Kasumi-1 (cell line): ENCODE measurements at places on chromosomes 3 and 15.

- DNase-seq, result no peak
Measured at GRCh38 chr15:55552926-55553325, 35.2 kb downstream of the PYGO1 start.

- no peak for DNase-seq
Measured at GRCh38 chr15:53837263-53837662, 77.8 kb upstream of the WDR72 start.

DNA sequence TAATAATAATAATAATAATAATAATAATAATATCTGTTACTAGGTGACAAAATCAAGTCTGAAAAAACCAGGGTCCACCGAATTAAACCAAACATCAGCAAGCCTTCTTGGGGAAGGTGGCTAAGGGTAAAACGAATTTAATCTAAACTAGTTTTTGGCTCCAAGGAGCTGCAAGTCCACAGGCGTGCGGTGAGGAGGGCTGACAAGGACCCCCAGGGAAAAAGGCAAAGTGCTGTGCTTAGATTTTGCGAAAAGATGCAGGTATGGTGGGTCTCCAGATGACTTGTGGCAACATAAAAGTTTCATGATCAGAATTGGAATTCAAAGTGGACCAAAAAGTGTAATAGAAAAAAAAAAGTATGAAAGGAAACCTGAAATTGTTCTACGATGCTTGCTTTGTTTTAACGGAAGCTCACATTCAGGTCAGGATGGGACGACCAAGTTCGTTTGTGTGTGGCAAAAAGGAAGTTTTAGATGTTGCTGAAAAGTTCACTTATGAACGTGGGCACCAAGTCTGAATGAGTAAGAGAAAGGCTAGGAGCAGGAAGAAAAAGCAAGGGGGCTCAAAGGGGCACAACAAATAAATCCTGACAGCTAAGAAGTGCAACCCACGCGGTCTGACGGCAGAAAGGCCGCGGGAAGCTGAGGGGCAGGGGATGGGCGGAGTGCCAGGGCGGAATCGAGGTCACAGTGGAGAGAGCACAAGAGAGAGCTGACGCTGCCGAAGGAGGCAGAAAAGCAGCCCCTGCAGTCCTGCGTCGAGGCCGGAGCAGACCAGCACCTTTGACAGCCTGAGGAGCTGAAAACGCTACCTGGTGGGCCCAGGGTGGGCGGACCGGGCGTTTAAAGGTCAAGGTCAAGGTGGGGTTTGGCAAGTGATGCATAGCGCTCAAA, 1.1 kb downstream of the WDR82 start:
- DNase-seq, result peak; percentile 54

DNA sequence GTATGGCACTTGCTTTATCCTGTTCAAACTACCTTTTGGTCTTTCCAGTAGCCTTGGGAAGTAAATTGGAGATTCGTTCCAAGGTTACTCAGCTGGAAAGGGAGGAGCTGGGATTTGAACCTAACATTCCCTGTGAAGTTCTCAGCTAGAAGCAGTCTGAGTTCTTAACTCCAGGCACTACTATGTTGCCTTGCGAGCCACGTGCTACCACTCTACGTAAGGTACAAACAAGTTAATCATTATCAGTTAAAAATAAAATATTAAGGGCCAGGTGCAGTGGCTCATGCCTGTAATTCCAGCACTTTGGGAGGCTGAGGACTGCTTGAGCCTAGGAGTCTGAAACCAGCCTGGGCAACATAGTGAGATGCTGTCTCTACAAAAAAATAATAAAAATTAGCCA, 30.7 kb upstream of the CDCP1 start:
- no peak for DNase-seq

GRCh38 chr15:53791581-53791980, 32.1 kb upstream of the WDR72 start:
- no peak for DNase-seq

DNA sequence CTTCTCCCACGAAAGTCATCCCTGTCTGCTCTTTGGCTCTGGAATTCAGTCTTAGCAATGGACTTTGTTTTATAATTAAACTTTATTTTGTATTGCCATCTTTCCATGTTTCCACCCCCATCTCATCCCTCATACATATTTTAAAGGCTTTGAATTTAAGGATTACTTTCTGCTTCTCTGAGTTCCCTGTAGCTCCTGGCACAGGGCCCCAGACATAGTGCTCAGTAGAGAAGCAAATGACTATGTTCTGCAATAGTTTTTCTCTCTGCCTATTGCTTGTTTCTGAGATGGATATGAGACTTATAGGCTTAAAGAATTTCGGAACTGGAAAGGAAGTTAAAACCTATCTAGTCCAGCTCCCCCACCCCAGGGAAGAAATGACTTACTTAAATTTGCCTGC, 197.0 kb downstream of the LPP start:
- no peak for DNase-seq

DNA sequence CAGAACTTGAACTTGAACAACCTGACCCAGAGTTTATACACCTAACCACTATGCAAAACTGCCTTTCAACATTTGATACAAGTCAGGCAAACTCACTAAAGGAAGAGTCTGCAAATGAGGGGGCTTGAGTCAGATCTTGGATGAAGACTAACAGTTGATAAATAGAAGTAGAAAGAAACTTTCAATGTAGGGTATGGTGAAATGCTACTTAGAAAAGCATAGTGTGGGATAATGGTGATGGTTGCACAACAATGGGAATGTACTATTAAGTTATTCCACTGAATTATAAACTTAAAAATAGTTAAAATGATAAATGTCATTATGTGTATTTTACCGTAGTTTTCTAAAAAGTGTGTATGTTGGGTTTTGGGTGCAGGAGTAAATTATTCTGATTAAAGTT, 19.7 kb upstream of the ZNF280D start:
- no peak for DNase-seq

- DNase-seq, result no peak
Measured at GRCh38 chr3:151283387-151283786, 5.0 kb upstream of the P2RY14 start.

DNA sequence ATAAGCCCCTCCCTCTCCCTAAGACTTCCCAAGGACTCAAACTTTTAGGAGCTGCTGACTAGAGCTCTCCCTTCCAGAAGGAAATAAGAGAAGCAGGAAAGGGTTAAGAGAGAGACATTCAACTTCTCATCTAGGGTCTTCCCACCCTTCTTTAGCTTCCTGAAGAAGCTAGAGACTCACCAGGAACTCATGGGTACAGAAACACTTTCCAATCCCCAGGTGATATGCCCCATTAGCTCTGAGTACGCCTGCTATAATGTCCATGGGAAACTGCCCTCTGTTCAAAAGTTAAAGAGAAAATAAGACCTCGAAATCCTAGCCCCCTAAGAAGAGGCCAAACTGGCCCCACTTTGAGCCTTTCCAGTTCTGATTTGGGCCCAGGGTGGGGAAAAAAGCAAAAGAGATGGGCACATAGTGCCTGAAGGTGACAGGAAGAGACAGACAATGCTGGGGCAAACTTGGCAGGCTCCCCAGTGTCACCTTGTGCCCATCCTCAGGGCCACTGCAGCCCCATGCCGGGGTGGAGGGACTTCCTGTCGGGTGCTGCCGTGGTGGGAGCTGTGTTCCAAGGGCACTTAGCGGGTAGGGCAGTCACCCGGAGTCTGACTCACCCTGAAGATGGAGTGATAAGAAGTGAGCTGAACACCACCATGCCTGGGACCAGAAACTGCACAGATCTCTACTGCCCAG, 29.5 kb downstream of the CCDC12 start:
- no peak for DNase-seq

GRCh38 chr3:62538691-62539356, 165.5 kb upstream of the FEZF2 start:
- no peak for DNase-seq

DNA sequence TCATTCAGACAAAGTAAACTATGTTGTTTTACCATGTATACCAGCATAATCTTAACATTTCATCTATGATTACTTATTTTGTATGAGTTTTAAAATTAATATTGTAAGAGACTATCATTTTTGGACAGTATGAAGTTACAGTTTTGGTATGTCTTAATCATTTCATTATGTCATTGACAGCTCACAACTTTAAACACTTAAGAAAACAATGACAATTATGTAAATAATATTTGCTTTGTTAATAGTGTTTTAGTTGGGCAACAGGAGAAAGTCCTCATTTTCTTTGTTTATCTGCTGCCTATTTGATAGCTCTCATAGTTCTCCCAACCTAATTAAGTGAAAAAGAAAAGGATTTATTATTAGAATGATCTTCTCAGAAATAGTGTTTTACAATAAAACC, 80.2 kb downstream of the MEF2A start:
- no peak for DNase-seq

- DNase-seq, result peak; percentile 7
Measured at GRCh38 chr3:153290268-153291015, 128.4 kb downstream of the RAP2B start.

DNA sequence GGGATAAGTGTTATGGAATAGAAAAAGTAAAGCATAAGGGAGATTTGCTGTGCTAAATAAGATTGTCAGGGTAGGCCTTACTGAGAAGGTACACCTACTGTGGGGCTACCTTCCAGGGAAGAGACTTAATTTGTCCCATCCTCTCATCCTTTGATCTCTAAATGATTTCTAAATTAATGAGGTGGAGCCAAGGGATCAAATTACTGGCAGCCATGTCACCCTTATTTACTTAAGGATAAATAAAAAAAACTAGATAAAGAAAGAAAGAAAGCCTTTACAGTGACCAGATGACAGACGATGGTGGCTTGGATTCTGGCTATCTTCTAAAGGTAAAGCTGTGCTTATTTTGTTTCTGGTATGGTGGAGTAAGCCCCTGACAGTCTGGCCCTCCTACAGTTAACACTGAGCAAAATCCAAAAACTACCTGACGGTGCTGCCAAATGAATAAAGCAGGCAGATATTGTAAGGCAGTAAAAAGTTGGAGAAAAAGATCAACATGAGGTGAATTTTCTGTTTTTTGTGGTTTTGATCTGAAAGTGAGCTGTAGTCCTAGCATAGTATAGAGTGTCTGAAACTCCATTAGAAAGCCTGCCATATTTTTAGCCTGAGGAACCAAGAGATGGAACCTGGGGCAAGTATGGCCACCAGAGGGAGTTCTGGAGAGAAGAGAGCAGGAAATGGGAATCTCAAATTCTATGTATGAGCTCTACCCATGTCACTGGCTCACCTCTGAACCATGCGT, 285.1 kb upstream of the MANF start:
- DNase-seq, result peak; percentile 62

DNA sequence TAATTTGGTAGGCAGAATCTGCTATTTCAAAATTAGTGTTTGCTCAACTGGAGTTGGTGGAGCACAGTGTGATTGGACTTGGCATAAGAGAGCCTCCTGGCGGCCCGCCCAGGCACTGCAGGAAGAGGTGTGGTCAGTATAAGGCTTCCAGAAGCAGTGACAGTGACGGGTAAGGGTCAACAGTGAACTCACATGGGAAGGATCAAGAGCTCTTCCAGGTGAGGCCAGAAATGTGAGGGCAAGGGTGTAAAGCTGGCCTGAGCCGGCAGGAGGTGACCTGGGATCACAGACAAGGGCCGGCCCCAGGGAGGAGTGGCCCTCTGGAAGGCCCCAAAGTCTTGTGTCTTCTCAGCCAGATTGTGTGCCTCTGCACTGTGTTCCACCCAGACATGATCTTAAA, 93.2 kb upstream of the RNF7 start:
- DNase-seq, result peak; percentile 20

- no peak for DNase-seq
Measured at GRCh38 chr15:48437178-48437577, 105.9 kb downstream of the DUT start.

DNA sequence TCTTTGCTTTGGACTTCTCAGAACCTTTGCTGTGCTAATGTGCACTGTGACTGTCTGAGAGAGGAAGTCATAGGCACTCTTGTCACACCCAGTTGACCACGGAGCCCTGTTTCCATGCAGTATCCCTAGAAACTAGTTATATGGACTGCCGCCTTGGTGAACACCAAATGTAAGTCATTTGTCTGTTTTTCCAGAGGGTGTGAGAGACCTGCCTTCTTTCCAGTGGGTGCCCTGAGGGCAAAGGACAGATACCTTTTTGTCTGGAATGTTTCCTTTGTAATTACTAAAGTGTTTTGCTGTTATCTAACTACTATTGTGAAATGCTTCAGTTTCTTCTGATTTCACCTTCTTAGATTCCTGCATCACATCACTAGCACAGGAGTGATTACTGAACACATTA, 91.8 kb downstream of the LARS2 start:
- peak; percentile 10 for DNase-seq

GRCh38 chr3:150370122-150370602, 37.9 kb upstream of the TSC22D2 start:
- no peak for DNase-seq

DNA sequence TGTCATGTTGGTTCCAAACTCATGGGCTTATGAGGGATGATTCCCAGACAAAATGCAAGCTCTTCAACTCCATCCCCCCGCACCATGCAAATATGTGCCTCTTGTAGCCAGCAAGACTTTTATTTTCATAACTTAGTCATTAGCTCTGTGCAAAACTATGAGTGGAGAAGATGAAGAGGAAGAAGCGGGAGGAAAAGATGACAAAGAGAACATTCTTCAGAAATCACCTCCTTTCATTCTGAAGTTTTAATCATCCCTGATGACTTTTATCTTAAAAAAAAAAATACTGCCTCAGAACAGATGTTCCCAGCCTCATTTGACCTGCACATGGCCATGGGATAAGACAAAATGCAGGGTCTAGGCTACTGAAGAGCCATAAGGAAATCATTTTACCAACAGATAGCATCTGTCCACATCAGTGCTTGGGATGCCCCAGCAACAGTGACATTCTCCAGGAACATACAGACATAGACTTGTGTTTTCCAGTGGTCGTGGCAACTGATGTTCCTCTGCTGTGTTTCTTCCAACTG, 145.5 kb downstream of the WNT5A start:
- no peak for DNase-seq

- peak; percentile 7 for DNase-seq
Measured at GRCh38 chr3:159872374-159873109, 116.1 kb upstream of the IL12A start.

- peak; percentile 43 for DNase-seq
Measured at GRCh38 chr3:119883461-119884160, 101.7 kb downstream of the NR1I2 start.

GRCh38 chr3:153144779-153145178, 17.2 kb upstream of the RAP2B start:
- no peak for DNase-seq

GRCh38 chr3:30548600-30548999, 57.8 kb upstream of the TGFBR2 start:
- no peak for DNase-seq

DNA sequence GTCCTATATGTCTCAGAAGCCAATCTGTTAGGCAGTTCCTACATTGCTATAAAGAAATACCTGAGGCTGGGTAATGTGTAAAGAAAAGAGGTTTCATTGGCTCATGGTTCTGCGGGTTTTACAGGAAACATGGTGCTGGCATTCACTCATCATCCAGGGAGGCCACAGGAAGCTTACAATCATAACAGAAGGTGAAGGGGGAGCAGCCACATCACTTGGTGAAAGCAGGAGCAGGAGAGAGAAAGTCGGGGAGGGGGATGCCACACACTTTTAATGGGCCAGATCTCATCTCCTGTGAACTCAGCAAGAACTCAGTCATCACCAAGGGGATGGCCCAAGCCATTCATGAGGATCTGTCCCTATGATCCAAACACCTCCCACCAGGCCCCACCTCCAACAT, 9.1 kb downstream of the SLC49A4 start:
- DNase-seq, result no peak
